ENCODE measurements at places on chromosomes 2 and 18.

- peak; percentile 46 for DNase-seq
Measured at GRCh38 chr2:72973566-72974435, 56.5 kb downstream of the EMX1 start.

DNA sequence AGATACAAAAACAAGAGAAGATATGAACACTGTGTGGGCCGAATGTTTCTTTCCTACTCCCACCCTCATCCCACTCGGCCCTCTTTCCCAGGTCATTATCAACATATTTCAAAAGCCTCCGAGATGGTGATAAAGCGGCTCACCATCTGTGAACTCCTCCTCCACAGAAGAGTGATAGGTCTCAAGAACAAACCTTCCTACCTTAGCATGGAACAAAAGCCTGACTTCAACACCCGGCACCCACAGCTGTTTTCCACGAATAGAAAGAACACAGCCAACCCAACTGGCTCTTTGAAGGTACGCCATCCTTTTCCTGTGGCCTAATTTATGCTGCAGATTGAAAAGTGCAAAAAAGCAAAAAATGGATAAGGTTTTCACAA is 28.8 kb downstream of the BCL2 start:
- peak; percentile 38 for DNase-seq

GRCh38 chr2:36727550-36727949 is 31.0 kb downstream of the VIT start:
- no peak for DNase-seq

DNA sequence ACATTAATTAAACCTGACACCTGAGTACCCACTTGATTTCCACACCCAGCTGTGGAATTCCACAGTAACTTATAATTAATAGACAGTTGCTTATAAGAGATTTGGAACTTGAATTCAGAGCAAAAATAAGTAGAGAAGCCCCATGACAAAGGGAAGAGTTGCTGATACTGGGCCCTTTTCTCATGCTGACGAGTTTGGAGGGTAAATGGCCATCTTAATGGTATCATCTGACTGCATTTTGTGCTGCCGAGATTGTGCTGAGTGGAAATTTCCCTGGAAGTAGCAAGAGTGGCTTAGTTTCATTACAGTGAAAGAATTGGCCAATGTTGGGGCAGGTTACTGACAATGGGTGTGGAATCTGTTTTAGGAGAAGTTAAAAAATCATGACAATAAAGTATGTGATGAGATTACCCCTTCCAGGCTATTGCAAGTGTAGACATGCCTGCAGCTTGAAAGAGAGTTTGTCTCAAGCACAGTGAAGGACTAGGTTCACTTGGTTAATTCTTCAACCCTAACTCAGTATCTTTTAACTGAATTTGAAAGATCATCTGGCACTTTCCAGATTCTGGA is 49.9 kb downstream of the VSNL1 start:
- DNase-seq: no peak

DNA sequence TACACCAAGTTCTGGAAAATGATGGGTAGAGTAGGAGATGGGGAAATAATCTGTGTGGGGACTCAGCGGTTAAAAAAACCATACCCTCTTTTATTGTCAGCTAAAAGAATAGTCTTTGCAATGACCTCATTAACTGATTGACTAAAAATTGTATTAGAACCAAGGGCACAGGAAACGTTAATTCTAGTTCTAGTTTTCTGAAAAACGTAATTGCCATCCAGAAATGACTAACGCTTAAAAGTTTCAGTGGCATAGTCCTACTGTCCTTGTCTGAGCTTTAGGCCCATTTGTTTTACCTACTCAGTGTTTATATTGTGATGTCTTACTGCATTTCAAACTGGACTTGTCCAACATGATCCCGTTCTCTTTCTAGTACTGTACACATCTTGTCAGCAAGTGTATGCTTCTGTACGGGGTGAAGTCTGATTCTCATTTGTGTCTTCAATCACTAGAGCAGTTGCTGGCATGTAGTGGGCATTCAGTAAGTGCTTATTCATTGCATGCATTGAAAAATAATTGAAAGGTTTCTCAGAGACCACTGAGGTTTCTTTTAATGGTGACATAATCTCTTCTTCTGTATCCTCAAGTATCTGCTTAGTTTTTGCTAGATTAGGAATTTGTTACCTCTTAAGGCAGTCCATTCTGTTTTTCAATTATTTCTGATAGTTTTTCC is 81.5 kb downstream of the ZNF407 start:
- DNase-seq: no peak

DNA sequence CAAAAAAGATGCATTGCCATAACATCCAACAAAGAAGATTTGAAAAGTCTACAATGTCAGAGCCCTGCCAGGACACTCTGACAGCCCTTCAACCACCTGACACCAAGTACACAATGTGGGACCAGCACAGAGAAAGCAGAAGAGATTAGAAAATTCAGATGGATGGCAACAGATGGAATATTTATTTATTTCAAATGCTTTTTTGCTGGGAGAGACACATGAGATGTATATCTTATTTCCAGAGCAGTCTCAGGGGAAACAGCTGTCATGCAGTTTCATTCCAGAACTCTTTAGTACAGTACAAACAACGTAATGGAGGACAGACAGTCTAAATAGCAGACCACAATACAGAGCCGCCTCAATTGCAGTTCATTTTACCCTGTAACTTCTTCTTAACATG is 110.1 kb downstream of the MAIP1 start:
- DNase-seq: no peak

- DNase-seq: peak; percentile 93
Measured at GRCh38 chr2:231411831-231412617, 16.5 kb downstream of the B3GNT7 start.

DNA sequence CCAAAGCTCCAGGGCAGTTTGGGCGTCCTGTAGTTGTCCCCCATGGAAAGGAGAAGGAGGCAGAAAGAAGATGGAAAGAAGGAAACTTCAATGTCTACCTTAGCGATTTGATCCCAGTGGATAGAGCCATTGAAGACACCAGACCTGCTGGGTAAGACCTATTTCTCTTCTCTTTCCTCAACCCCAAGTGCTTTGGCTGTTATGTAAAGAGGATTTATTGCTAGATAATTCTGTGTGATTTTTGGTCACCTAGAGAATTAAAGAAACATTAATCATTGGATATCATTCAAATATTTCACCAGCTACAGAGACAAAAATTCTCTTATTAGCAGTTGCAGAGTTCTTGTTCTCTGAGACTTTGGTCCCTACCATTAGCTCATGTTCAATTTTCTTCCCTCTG is 1.9 kb downstream of the GALNT5 start:
- no peak for DNase-seq

GRCh38 chr2:21038403-21039073 is 5.3 kb downstream of the APOB start:
- no peak for DNase-seq

DNA sequence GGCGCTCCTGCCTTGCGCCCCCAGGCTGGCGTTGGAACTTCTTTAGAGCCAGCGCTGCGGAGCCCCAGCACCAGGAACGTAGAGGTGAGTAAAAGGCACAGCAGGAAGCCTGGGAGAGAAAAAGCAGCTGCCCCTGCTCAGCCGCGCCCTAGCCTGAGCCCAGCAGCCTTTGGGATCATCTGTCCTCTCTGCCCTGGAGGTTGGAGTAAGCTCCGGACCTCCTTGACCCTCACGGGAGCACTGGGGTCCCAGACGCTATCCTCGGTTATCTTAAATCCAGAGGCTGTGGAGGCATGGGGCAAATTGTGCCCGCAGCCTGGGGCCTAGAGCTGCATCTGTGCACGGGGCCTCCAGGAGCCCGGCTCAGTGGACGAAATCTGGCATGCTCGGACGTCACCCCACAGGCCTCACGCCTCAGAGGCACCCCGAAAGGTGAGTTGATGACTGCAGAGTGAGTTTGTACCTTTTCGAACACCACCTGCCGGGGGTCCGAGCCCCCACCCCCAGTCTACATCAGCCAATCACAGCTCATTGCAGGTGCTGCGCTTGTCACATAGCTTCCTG is 1.6 kb upstream of the SLC66A2 start:
- DNase-seq: no peak

DNA sequence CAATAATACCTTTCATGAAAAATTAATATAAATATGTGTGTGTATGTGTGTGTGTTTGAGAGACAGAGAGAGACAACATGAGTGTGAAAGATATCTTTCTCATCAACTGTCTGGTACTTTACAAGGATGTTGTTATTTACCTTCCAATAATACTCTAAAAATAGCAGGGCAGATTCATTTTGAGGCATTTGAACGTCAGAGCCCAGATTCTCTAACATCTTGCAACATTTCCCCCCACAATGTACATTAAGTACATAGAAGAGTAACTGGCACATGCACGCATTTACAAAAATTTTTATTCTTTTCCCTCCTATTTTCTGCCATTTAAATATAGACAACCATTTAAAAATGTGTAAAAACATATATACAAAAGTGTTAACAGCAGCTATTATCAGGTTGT is 100.9 kb downstream of the PID1 start:
- DNase-seq: no peak

- no peak for DNase-seq
Measured at GRCh38 chr18:31050635-31051034, 8.1 kb upstream of the DSC3 start.

- no peak for DNase-seq
Measured at GRCh38 chr18:56067969-56068671, 480.1 kb upstream of the TCF4 start.

DNA sequence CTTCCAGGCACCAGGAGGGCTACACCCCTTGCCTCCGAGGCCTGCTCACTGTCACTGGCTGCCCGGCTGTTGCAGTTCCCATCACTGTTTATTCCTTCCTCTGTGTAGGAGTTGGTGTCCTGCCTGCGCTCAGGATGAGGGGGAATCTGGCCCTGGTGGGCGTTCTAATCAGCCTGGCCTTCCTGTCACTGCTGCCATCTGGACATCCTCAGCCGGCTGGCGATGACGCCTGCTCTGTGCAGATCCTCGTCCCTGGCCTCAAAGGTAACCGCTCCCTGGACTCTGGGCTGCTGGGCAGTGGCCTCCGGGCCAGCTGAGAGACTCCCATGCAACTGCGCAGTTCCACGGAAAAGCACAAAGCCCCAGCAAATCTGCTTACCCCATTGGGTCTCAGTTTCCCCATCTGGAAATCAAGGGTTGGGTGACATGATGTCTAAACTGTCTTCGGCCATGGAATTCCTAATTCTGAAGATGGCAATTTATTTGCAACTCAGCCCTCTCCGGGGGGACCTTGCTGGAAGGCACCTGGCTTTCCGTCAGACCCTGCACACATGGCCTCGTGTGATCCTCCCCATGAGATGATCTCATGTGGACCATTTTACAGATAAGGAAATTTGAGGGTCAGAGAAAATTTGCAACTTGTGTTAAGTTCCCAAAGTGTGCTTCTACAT is 9.4 kb downstream of the COLEC11 start:
- DNase-seq: no peak

- DNase-seq: no peak
Measured at GRCh38 chr18:27010784-27011183, 145.3 kb upstream of the AQP4 start.

DNA sequence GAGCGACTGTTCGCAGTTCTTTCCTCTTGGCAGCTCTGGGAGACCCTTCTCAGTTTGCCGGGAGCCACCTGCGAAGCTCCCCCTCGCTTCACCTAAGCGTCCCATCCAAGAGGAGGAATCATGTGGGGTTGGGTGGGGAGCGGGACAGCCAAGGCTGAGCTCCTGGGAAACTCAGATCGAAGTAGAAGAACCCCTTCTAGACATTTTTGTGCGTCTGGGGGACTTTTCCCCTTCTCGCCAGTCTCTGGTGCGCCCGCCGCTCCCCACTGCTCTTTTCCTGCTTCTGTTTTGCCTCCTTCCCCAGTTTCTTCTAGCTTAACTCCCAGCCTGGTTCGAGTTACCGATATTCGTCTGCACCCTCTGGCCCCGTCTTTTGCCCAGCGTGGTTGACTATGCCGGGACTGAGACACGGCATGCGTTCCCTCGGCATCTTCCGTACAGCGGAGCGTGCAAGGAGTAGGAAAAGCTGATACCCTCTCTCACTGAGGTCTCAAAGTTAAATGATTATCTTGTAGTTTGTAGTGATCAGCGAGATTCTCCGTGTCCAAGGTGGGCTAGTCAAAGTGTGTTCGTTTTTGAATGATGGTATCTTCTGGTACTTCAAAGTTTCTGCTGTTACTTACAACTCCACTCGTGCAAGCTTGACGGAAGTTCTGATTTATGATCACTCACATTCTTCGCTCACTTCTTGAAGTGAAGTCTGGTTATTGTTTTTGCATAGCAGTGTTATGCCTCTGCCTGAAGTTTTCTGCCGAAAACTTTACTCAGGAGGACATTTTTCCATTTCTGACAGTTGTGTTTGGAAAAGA is 664 bp downstream of the CAMKMT start:
- DNase-seq: peak; percentile 65

DNA sequence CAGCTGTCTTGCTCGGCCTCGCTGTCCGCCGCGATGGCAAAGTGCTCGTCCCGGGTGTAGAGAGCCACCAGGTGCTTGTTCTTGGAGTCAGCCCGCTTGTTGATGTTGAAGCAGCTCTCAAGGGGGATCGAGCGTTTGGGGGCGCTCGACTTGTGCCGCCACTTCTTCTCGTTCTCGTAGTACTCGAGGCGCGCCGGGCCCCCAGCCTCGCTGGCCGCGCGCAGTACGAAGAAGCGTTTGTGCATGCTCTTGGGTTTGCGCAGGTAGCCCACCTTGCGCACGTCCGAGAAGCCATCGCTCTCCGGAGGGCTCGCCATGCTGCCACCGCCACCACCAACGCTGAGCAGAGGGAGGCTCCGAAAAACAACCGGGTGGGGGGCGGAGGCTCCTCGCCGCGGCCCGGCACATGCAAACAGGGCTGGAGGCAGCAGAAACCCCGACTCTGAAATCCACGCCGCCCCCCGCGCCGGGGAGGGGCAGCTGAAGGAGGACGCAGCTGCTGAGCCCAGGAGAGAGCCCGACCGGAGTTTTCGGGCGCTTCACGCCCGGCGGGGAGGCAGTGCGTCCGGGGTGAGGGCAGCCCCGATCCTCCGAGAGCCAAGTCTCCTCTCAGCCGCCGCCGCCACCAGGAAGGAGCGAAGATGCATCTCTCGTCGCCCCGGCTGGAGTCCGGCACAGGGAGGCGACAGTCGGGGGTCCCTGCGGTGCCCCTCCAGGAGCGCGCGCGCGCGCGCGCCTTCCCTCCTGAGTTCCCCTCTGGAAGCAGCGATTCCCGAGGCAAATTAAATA is 1.0 kb downstream of the IRS1 start:
- peak; percentile 68 for DNase-seq

GRCh38 chr2:75403991-75404428 is 156.7 kb downstream of the EVA1A start:
- no peak for DNase-seq

DNA sequence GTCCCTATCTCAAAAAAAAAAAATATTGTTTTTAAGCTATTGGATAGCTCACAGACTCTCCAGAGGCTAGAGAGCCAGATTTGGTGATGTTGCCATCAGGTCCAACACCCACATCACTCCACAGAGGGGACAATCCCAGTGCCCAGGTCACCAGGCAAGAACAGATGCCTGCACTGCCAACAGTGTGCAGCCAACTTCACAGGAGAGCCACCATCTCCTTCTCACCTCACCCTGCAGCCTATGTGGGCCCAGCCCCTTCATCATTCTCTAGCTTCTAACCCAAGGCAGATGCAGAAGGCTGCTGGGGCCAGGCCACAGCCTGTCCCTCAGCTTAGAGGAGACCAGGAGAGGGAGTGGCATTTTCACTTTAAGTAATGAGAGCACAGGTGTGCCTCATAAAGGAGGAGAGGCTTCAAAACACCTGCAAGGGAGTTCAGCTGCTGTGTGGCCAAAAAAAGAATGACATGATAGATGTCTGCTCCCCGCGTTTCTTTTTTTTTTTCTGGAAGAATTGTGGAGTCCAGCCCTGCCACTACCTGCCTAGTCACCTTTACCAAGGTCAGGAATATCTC is 98.0 kb upstream of the ZSWIM2 start:
- no peak for DNase-seq

Data from activated T-cell treated with anti-CD3 and anti-CD28 coated beads, Interleukin-2, amount 50 U/mL, for 48 hours (primary cell).